Dorsolateral prefrontal cortex (tissue), 122 donors: ENCODE measurements at places on chromosomes 2 and 18. TPM values are rescaled to one million over a fixed set of nuclear protein-coding genes. Genes with fewer than 3 reads are reported as not detected.

Gene PCARE
- 0.25 TPM for total RNA-seq

Gene RAB27B
- total RNA-seq = 60.3 TPM

GRCh38 chr2:225766431-225766830 lies 366.9 kb downstream of the NYAP2 start:
- DNase-seq = no peak

DNA sequence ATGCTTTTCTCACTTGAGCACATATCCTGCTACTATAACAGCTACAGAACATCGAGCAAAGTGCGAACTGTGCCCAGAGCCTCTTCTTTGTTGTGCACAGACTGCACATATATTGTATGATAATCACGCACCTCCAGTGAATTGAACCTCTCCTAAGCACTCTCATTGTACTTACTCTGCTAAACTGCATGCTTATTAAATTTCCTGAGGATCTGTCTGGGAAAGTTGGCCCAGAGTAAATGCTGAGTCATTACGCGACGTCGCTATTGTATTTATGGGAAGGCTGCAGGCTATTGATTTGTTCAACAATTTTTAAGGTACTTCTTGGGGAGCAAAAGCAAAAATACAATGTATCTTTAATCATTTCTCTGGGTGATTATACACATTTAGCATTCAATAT lies 399.6 kb upstream of the DSEL start:
- DNase-seq = no peak

- DNase-seq = no peak
These were observed 20.0 kb downstream of the MOCOS start for GRCh38 chr18:36207303-36207702.

DNA sequence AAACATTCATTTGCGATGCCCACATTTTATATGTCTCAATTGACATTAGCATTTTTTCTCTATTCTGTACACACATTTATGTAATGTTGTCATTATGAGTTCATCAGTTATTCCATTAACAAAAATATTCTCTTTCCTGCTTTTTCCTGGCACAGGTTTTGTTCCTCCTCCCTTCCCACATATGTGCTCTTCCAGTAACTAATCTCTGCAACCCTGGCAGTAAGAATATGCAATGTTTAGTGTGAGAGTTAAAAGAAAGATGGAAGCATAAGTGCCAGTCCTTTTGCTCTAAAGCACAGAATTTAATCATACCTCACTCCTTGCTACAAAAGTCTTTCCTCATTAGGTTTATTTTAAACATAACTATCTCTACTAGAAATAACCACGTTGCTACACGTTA lies 155.8 kb upstream of the ERBB4 start:
- DNase-seq = no peak

DNA sequence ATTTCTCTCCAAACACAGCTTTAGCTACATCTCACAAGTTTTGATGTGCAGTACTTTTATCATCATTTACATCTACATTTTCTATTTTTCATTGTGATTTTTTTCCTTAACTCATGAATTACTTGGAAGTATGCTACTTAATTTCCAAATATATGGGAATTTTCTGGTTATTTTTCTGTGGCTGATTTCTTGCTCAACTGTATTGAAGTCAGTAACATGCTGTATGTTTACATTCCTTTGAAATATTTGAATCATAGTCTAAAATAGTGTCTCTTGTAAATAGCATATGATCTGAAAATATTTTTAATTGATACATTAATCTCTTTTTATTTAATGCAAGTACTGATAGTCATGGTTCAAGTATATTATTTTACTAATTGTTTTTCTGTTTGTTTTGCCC lies 26.0 kb upstream of the GALNT5 start:
- DNase-seq = no peak

DNA sequence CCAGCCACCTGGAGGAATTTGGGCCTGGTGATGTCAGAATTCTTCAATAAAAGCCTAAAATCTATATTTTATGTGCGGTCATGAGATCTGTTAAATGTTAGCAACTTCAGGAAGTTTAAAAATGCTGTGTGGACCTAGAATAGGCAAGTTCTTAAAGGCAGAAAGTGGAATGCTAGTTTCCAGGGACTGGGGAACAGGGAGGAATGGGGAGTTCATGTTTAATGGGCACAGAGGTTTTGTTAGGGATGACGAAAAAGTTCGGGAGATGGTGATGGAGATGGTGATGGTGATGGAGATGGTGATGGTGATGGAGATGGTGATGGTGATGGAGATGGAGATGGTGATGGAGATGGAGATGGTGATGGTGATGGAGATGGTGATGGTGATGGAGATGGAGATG lies 9.2 kb downstream of the TYMS start:
- DNase-seq = no peak

GRCh38 chr2:233087713-233088112 lies 27.6 kb downstream of the INPP5D start:
- no peak for DNase-seq

GRCh38 chr2:111659361-111660333 lies 224.3 kb downstream of the ANAPC1 start:
- no peak for DNase-seq

GRCh38 chr2:164920430-164920829 lies 34.9 kb downstream of the SLC38A11 start:
- DNase-seq = no peak

- DNase-seq = no peak
These were observed 15.9 kb downstream of the MYO7B start for GRCh38 chr2:127551221-127551930.
